ENCODE measurements at places on chromosomes 1 and 21. TPM values are rescaled to one million over a fixed set of nuclear protein-coding genes. Genes with fewer than 3 reads are reported as not detected.

The AKR7A3 gene
- 2.2 TPM for total RNA-seq

The DNAH14 gene
- 66.8 TPM for total RNA-seq

GRCh38 chr1:50060279-50060678, 36.5 kb upstream of the AGBL4 start:
- peak; percentile 67 for DNase-seq

The GPA33 gene
- not detected for total RNA-seq

- no peak for DNase-seq
Measured at GRCh38 chr1:204191456-204191855, 4.8 kb downstream of the KISS1 start.

- no peak for DNase-seq
Measured at GRCh38 chr1:227459326-227459841, 104.0 kb upstream of the ZNF678 start.

DNA sequence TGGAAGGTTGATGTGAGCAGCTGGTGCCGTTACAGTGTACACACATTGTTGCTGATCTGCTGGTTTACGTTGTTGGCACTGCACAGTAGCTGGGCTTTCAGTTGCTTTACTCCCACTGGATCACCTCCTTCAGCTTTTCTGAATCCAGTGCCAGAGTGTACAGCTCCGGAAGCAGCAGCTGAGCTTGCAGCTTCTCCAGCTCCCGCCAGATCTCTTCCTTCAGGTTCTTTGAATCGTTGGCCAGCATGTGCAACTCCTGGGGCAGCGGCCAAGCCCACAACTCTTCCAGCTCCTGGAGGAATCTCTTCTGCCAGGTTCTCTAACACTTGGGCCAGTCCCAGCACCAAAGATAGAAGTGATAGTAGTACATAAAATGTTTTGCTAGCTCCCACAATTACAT, 149.7 kb upstream of the RRP15 start:
- DNase-seq = no peak

- no peak for DNase-seq
Measured at GRCh38 chr1:158509471-158510156, 37.6 kb downstream of the OR10R2 start.

The FMOD gene
- not detected for total RNA-seq

- no peak for DNase-seq
Measured at GRCh38 chr1:172827301-172827700, 168.4 kb downstream of the FASLG start.

DNA sequence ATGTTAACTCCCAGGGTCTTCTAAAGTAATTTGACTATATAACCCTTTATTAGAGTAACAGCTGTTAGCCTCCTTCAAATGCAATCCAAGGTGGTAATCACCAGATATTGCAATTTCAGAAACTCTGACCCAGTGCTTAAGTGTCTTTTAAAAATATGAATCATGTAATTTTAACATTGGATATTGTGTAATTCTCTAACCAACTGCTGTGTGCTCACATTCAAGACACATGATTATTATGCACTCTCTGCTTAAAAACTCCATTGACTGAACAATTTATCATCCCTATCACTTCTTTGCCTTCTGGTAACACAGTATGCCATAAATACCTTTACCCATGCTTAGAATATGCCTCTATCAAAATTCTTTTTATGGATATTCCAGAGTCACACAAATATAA, 537.4 kb upstream of the RGS18 start:
- DNase-seq = no peak

DNA sequence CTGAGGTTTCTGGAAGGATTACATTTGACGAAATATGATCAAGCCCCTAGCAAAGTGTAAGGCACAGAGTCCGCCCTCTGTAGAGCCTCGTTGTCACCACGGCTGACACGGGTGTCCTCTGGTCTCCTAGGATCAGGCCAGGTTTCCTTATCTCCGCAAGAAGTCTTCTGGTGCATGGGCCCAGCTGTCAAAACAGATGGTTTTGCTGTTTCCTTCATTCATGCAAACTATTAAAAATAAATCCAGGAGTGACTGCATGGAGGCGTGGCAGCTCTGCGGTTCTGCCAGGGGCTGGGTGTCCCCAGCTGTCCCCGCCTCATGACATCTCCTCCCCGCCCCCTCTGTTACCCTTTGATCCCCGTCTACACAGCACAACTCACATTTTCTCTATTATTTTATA, 209.0 kb downstream of the DYRK1A start:
- DNase-seq = no peak

The IFI44 gene
- 259 TPM for total RNA-seq

The INAVA gene
- total RNA-seq = 175 TPM

The TMPRSS3 gene
- 10.3 TPM for total RNA-seq

DNA sequence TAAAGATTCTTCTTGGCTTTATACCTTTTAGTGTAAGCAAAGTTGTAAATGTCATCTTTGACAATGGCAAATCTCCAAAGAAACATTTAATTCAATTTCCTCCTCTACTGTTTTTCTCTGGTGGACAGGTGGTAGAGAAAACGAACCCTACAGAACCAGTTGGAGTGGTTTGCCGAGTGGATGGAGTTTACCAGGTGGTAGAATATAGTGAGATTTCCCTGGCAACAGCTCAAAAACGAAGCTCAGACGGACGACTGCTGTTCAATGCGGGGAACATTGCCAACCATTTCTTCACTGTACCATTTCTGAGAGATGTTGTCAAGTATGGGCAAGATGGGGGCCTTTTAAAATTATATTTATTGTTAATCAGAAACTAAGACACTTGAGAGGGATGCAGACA, 25.8 kb downstream of the UAP1 start:
- peak; percentile 45 for DNase-seq

The C1orf87 gene
- not detected for total RNA-seq

The RGS18 gene
- total RNA-seq = not detected

DNA sequence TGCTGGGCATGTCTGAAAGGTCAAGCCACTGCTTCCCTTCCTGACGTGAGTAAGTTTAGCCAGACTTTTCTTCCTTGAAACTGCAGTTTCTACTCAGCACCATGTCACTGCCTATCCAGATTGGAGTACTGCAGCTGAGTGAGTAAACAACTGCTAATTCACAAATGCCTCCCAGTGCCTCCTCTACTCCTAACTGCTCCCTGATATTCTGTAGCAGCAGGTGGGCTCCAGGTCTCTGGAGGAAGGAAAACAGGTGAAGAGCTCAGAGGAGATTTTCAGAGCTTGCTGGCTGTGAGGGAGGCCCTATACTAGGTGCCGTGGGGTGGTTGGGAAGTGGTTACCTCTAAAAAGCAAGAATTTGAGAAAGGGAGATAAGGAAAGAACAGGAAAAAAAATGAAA, 96.5 kb downstream of the KIF14 start:
- DNase-seq = no peak

DNA sequence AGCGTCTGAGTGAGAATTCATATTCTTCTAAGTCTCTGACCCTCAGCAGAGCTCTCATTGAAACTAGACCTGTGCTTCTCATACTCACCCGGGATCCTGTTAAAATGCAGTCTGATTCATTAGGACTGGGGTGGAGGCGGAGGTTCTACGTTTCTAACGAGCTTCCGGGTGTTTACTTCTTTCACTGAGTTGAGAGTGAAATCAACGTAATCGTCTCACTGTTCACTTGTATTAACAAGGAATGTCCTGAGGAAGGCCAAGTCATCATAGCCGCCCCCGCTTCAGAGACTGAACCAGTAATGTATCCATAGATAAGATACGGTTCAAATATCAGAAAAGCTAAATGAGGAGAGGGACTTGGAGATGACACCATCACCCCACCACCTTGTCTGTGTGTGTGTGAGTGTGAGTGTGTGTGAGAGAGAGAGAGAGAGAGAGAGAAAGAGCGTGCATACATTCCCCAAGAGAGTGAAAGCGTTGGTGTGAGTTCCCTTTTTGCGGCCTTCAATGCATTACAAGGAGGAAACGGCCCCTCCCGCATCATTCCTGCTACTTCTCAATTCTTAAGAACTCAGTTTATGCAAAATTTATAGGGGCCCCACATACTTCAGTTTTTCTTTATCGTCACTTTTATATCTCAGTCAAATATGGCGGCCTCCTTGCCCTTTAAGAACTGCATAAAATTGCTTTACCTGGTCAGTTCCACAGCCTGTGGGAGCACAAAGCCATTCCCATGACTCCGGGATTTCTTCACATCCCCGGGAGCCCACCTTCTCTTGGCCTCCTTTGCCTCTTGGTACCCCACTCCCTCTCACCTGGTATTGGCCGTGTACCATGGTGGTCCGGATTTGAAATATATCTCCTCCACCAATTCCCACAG, 19.8 kb downstream of the KMO start:
- no peak for DNase-seq

- DNase-seq = no peak
Measured at GRCh38 chr1:109208394-109208793, 5.3 kb upstream of the SARS1 start.

- no peak for DNase-seq
Measured at GRCh38 chr1:215459136-215459535, 108.0 kb upstream of the KCTD3 start.

GRCh38 chr1:116971965-116972673, 29.4 kb upstream of the CD101 start:
- DNase-seq = no peak

DNA sequence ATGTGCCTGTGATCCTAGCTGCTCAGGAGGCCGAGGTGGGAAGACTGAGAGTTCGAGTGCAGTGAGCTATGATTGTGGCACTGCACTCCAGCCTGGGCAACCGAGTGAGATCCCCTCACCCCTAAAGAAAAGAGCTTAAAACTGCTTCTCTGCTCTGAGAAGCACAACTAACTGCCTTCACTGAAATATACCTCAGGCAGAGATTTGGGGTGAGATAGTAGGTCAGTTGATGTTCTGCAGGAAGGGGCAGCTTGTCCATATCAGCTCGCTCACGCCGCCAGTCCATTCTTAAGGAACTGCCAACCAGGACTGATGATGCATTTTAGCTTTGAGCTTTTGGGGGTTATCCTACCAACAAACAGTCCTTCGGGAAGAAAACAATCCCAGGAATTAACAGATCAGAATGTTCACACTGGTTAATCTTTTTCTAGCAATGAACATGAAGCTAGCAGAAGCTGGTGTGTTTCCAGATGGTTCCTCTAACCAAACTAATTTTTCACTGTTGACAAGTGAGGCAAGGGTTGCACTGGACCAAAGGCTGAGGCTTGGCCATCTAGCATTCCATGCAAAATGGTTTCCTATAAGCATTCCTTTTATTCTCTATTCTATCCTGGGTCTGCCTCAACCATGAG, 31.6 kb downstream of the LHX4 start:
- DNase-seq = no peak

DNA sequence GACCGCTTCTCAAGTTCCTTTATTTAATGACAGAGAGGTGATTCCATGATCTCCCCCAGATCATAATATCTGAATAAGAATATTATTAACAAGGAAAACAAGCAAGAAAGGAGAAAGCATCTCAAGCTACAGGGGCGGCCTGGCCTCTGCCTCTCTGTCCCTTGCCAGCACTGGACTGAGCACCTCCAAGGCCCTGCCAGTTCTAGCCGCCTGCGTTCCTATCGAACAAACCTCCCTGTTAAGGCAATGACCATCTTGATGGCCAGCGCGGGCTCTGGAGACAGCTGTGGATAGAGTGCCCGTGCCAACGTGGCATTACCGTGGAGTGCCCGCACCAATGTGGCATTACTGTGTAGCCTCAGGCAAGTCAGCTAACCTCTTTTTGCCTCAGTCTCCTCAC, 84.8 kb downstream of the NPHP4 start:
- DNase-seq = no peak

- no peak for DNase-seq
Measured at GRCh38 chr1:53320646-53321045, 7.2 kb downstream of the LRP8 start.

DNA sequence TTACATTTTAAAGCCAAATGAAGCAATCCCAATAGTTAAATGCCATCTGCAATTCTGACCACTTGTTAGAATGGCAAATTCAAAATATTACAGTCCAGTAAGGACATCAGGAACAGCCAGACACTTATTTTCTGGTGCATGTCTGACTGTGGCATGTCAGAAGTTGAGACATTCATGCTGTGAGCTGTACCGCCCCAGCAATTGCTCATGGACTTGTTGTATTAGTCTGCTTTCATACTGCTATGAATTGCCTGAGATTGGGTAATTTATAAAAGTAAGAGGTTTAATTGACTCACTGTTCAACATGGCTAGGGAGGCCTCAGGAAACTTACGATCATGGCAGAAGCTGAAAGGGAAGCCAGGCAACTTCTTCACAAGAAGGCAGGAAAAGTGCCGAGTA, 19.1 kb downstream of the DDAH1 start:
- no peak for DNase-seq

The LCE1E gene
- not detected for total RNA-seq

GRCh38 chr1:54809496-54810074, 8.5 kb upstream of the TTC22 start:
- DNase-seq = no peak

DNA sequence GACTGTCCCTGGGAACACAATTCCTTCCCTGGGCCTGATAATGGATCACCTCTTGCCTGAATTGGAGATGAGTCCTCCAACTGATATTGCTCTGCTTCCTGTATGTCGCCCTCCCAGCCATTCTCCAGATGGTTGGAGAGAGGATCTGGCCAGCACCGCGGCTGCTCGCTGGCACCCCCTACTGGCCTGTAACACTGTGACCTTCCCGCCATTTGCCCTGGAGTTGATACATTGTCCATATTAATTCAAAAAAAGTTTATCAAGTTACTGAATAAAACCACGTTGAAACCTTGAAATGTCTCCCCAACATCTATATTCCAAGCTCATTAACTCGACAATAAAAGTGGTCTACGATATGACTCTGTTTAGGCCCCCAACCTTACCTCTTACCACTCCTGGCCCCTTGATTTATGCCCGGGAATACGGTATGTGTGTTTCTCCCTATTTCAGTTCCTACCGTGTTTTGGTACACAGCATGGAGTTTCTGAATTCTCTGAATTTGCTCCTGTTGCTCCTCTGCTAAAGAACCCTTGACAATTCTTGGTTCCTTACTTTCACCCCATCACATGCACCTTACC, 241.8 kb upstream of the KIAA0040 start:
- DNase-seq = no peak

DNA sequence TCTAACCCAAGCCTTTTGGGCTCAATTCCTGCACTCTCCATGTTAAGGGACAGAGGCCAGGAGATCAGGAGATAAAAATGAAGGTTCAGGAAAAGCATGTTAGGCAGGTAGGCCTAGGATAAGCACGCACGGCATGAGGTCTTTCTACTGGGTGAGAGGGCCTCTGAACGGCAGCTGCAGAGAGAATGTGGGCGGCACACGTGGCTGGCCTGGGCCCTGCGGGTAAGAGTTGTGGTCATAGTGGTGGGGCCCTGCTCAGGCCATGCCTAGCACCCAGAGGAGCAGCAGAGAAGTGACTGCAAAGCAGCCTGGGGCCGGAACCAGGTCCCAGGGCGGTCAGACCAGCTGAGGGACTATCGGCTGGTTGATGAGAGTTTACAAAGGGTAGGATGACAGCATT, 7.5 kb upstream of the FOXO6 start:
- DNase-seq = peak; percentile 74

The FBXO28 gene
- total RNA-seq = 100 TPM

The TCHH gene
- total RNA-seq = not detected

The RNU1-4 gene
- total RNA-seq = 1,905 TPM

DNA sequence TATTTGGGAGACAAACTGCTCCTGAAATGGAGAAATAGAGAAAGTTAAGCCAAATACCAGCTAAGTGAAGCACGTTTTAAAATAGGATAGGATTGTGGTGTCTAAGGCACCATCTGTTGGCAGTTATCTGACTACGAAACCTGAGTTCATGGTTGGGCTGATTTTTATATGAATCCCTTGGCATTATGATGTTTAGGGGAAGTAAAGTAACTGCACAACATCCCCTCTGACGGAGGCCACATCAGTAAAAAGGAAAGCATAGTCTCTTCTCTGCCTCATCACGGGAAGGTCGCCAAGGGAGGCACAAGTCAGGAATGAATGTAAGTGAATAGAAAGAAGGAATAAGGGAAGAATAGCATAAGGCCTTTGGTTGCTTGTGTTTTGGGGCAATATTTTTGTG, 128.0 kb downstream of the PRRX1 start:
- DNase-seq = no peak

Measured in Calu3 (cell line).